ENCODE measurements at places on chromosomes 3 and 15.

DNA sequence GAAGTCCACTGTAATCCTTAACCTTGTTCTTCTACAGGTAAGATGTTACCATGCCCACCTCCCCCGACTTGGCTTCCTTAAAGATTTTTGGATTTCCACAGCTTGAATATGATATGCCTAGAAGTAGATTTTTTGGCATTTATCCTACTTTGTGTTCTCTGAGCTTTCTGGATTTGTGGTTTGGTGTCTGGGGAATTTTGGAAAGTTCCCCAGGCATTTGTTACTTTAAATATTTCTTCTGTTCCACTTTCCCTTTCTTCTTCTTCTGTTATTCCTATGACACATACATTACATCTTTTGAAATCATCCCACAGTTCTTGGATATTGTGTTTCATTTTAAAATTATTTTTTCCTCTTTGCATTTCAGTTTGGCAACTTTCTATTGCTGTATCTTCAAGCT, 122.1 kb upstream of the TMEM108 start:
- DNase-seq, result no peak

DNA sequence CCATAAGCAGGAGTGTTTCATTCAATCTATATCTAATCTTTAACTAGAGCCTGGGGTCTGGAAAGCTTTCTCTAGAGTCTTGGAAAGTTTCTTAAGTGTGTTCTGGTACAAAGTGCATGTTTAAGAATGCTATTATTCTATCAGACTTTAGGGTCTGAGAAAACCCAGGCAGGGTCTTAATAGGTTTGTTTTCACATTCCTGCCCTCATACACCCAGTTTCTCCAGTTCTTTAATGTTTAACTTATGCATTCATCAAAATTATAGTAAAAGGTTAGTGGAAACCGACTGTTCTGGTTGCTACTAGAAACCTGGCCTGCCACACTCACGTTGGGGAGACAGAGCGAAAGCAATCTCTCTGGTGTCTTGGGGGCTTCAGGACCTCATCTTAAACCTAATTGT, 102.9 kb upstream of the WDR72 start:
- no peak for DNase-seq

GRCh38 chr15:77989296-77990143, 88.0 kb downstream of the TBC1D2B start:
- no peak for DNase-seq

- DNase-seq, result no peak
Measured at GRCh38 chr15:69762373-69763148, 309.9 kb downstream of the RPLP1 start.

DNA sequence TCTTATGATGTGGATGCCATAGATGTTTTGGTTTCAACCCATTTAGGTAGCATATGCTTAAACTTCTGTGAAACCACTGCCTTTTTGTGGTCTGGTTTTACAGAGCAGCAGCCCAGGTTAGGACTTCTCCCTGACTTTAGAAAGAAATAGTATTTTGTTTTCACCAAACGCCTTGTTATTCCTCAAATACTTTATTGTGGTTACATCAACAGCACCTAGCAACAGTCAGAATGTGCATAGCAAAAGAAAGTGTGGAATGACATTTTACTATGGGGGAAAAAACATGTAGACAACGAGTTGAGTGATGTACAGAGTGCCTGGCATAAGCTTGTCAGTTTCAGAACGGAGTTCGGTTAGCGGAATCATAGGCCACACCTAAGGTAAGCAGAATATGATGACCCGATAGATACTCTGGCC, 159.2 kb downstream of the TPRG1 start:
- no peak for DNase-seq

DNA sequence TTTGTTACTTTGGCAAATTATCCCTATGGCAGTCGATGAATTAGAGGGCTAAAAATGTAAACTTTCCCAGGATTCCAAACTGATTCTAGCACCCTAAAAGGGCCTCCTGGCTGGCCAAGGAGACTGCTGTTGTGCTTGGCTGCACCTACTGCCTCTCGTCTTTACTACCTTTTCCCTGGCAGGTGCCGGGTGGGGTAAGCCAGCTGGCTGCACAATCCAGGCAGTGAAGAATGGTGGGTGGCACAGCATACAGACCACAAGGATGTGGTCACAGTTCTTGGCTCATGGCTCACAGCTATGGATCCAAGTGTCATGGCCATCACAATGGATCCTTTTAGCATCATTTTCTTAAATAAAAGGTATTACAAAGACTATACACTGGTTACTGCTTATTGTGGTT, 20.7 kb upstream of the SLC25A26 start:
- no peak for DNase-seq

DNA sequence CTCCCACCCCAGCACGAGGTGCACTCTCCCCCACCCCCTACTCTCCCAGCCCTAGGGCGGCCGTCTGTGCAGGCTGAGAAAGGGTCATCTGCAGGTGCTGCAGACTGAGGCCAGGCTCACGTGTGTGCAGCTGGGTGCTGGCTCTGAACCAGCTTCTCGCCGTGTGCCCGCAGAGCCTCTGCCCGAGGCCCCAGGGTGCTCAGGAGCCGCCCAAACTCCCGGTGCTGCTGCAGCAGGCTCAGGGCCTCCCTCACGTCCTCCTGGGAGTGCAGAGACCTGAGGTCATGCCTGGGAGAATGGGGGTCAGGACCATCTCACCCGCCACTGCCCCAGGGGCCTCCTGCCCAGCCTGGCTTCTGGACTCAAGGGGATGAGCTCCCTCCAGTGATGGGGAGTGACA, 17.2 kb downstream of the SPTBN5 start:
- no peak for DNase-seq

- DNase-seq, result no peak
Measured at GRCh38 chr3:177781686-177782161, 584.4 kb upstream of the TBL1XR1 start.

DNA sequence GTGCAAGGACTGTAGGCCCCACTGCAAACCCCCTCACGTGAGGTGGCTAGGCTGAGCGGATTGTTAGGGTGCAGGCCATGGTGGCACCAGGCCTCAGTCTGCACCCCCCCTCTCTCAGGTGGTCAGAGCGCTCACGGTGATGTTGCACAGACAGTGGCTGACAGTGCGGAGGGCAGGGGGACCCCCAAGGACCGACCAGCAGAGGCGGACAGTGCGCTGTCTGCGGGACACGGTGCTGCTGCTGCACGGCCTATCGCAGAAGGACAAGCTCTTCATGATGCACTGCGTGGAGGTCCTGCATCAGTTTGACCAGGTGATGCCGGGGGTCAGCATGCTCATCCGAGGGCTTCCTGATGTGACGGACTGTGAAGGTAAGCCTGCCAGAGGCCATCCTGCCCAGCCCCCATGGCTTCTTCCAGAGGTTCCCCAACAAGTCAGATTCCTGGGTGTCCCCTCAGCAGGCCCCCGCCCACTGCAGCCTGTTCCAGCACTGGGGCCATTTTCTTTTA, 18.2 kb downstream of the ATRIP start:
- DNase-seq, result no peak

DNA sequence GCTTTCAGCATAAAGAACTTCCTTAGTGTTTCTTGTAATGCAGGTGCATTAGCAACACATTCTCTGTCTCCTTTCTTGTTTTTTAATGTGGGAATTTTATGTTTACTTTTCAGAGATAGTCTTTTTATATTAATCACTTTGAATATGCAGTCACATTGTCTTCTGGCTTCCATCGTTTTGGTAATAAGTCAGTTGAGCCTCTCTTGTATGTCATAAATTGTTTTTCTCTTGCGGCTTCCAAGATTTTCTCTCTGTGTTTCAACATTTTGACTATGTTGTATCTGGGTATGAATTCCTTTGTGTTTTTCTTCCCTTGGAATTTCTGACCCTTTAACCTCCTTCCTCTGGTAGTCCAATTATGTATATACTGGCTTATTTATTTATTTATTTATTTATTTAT, 25.3 kb downstream of the GABRG3 start:
- DNase-seq, result no peak

GRCh38 chr15:47570451-47570850, 146.9 kb upstream of the SEMA6D start:
- DNase-seq, result no peak

DNA sequence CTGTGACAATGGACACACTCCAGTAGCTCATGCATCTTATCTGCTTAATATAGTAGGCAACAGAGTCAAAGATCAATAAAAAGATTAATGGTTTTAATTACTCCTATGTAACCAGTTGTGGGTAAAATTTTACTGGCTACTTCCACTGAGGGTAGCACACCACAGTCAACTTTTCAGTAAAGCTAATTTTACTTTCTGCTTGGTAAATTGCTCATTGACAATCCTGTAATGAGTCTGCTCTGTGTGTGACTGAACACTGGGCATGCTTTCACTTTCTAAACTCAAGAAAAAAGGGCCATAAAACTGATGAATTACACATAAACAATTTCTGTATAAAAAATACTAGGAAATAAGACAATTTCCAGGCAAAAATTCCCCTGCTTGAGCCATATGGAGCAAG, 838.3 kb downstream of the VGLL3 start:
- no peak for DNase-seq

- no peak for DNase-seq
Measured at GRCh38 chr3:148309390-148310035, 388.2 kb upstream of the AGTR1 start.

DNA sequence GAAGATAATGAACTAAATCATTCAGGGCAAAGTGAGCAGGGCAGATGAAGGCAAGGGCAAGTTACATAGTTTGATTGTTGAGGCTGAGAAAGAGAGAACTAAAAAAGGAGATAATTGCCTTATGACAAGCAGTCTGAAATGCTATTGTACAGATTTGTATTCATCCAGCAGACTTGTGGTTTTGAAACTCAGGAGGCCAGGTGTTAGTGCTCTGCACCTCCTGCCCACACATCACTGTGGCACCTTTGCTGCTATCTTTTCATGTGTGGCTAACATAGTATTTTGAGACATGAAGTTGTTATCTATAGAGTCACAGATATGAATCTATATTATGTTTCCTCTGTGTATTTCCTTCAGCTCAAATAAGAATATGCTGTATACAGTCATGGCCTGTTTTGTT, 24.3 kb upstream of the SUCLG2 start:
- DNase-seq, result no peak

- no peak for DNase-seq
Measured at GRCh38 chr3:197010556-197011351, 18.9 kb downstream of the MELTF start.

GRCh38 chr3:105493305-105493892, 126.7 kb downstream of the ALCAM start:
- no peak for DNase-seq

- DNase-seq, result no peak
Measured at GRCh38 chr15:38050529-38051448, 116.3 kb downstream of the TMCO5A start.

GRCh38 chr15:39415634-39416033, 165.2 kb upstream of the THBS1 start:
- no peak for DNase-seq

DNA sequence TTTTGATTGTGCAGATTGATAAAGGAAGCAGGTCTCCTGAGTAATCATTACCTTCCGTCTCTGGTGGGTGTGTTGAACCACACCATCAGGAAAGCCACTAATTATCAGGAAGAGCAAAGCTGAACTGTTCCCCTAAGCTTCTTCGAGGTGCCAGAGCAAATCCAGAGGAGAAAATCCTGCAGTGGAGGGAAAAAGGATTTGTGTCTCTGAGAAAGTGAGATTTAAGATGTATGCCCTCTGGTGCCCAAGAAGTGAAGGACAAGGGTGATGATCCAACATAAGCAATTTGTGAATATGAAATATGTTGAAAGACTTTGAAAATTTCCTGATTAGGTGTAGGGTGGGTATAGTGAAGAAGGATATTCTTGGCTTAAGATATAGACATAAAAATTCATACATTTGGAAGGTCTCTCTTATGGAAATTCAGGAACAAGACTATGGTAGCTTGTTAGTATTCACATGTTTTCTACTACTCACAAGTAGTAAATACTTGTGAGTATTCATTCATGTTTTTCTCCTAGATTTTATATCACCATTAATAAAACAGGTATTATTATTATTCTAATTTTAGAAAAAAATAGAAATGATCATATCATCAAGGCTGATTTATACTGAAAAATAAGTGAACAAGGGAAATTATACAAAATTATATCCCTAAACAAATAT, 34.8 kb downstream of the COMMD2 start:
- peak; percentile 28 for DNase-seq

DNA sequence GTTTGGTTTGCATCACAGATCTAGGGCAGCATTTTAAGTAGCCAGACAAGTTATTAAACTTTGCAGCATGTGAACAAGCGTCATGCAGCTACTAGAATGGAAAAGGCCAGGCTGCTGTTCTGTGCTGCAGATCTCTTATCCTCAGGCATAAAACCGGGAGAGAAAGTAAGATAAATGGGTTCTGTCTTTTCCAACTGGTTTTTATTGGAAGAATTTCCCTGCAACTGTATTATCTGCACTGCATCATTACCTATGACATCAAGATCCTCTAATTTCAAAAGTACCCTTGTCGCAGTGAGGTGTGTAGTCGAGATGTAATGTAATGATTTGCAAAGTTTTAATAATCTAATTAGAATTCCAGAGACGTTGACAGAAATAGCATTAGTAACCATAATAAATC, 240.3 kb downstream of the FEZF2 start:
- DNase-seq, result no peak

DNA sequence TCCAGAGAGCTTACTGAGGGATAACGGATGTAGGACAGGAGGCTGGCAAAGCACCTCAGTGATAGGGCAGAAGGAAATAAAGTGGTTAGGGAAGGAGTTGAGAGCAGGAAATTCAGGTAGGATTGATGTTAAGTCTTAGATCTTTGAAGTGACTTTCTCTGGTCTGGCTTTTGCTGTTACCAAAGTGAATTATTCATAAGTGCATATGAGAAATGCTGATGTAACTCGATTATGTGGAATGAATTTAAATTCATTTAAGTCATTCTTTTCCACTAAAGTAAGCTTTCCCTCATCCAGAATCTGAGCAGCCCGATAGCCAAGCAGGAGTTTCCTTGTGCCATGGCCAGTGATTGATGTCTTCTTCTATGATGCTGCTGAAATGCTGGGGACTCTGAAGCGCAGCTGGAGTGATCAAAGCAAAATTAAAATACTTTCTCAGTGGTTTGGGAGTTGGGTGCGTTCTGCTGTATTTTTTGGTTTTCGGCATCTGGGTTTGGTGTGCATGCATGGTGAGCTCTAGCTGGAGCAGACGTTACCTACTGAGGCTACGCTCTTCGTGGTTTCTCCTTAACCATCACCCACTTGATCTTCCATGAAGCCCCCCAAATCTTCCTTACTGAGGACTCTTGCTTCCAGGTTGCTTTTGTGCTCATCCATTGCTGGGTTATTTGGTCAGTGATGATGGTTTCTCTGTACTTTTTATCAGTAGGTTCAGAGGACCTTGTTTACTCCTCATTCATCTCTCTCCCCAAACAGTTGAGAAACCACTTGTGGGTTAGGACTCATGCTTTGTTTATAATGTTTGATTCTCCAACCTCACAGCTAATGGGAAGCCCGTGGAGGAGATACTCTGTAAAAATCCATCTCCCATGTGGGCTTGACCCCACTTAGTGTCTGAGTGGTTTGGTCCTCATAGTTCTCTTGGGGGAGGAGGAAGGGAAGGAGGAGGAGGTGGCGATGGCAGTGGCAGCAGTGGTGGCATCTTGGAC, 72.5 kb downstream of the IGF1R start:
- no peak for DNase-seq

GRCh38 chr3:137764563-137765309, 621 bp downstream of the SOX14 start:
- DNase-seq, result no peak
